ENCODE measurements at places on chromosomes 3 and 15. TPM values are rescaled to one million over a fixed set of nuclear protein-coding genes. Genes with fewer than 3 reads are reported as not detected.

Gene SERINC4
- polyA plus RNA-seq = 0.05 TPM

Gene MNS1
- polyA plus RNA-seq = 0.42 TPM

Gene CDC25A
- polyA plus RNA-seq = 3.8 TPM

Gene KPNA1
- 21.6 TPM for polyA plus RNA-seq

Gene HRG
- polyA plus RNA-seq = not detected

Gene RAD51
- 6.6 TPM for polyA plus RNA-seq

Gene PLA2G4D
- polyA plus RNA-seq = not detected

Gene ULK4
- polyA plus RNA-seq = 7.8 TPM

DNA sequence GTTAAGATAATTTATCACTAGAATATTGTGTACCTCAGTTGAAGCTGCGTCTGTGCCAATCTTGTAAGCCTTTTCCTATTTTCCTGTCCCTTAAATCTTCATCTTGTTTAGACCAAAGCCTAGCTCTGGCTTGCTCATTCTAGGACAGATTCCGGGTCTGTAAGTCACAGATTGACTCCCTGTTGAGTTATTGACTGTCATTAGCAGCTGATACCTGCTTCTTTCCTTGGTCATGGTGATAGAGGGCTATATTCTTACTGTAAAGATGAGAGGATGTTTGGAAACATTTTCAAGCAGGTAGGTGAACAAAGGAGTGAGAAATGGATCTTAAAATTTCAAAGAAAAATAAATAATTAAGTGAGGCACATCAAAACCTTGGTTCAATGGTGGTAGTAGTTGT lies 200.2 kb downstream of the KCNH8 start:
- no peak for DNase-seq

DNA sequence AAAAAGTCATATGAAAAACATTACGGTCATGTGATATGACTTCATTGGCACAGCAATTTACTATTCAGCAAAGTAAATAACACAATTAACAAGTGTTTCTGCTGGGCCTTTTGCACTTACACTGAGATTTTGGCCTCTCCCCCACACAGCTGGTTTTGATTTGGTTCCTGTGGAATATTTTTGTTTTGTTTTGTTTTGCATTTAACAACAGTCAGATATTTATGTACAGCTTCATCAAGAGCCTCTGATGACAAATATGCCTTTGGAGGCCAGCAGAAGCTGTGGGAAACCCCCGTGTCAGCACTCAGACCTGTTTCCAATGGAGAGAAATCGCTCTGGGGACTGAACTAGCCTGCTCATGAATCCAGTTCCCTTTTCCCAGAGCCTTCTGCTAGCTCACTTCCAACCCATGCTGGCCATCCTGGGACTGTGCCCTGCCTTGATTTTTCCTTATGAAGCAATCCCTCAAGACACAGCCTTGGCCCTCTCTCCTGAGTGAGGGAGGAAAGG lies 161.9 kb downstream of the ATG7 start:
- peak; percentile 41 for DNase-seq

GRCh38 chr15:101070502-101071273 lies 151.5 kb downstream of the LRRK1 start:
- no peak for DNase-seq

- no peak for DNase-seq
Measured at GRCh38 chr3:79113876-79114275, 653.9 kb downstream of the ROBO1 start.

- DNase-seq = no peak
Measured at GRCh38 chr3:129695230-129695629, 88.8 kb upstream of the PLXND1 start.

DNA sequence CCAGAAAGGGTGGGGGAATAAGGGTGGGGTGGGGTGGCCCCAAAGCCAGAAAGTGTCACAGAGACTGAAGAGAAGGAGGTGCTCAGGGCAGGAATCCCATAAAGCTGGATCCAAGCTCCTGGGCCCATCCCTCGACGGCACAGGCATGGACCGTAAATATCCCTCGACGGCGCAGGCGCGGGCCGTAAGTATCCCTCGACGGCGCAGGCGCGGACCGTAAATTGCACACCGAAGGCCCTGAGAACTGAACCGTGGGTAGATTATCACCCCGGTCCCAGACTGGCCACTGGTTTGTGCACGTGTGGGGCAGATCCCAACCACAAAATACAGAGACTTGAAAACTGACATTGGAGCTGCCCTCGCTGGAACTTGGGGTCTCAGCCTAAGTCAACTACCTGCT lies 41.3 kb upstream of the MUC4 start:
- no peak for DNase-seq

DNA sequence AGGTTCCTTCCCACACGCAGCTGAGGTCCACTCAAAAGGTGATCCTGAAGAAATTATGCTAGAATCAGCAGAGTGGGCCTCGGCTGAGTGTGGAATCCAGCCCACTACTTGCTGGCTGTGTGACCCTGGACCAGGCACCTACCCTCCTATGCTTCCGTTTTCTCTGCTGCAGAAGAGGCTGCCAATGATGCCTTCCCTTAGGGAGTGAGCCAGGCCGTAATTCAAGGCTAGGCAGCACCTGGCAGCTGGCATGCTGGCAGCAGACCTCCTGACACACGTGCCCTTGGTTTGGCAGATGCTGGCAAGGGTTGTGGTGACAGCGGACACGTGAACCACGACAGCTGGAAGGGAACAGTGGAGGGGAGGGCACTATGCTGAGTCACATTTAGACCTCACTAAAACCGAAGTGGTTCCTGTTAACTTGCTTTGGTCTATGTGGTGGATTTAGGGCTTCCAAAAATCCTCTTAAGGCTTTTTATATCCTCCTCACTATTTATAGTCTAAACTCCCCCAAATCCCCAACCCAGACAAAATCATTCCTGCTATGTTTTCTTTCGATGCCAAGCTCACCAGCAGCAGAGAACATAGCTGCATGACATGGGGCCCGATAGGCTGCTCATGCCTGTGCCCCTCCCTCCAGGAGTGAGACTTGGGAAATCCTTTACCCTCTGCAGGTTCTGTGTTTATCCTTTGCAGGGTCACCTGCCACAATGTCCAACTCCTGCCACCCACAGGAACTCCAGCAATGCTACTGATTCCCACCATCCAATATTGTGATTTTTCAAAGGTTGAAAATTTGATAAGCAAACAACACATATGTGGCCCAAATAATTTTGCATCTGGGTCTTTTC lies 10.6 kb upstream of the PCSK6 start:
- DNase-seq = no peak

GRCh38 chr15:34855413-34855812 lies 60.1 kb upstream of the ACTC1 start:
- DNase-seq = peak; percentile 25

- DNase-seq = no peak
Measured at GRCh38 chr15:74827614-74828013, 1.2 kb downstream of the CPLX3 start.

GRCh38 chr3:23481616-23482278 lies 278.6 kb downstream of the UBE2E2 start:
- peak; percentile 34 for DNase-seq

DNA sequence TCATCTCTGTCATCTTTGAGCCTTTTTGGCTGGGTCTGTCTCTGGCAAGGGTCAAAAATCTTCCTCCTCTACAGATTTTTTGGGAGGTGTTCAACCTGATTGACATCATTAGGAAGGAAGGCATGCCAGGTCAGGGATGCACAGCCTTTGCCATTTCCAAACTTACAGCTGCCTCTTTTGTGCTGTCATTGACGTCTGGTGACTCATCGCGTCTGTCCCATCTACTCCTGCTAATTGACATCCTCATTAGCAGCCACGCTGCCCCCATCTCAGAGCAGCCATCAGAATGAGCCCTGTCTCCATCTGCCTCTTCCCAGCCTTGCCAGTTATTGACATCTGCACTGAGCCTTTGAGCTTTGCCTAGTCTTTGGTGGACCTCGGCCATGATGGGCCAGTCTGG lies 53.0 kb downstream of the PDIA5 start:
- no peak for DNase-seq

DNA sequence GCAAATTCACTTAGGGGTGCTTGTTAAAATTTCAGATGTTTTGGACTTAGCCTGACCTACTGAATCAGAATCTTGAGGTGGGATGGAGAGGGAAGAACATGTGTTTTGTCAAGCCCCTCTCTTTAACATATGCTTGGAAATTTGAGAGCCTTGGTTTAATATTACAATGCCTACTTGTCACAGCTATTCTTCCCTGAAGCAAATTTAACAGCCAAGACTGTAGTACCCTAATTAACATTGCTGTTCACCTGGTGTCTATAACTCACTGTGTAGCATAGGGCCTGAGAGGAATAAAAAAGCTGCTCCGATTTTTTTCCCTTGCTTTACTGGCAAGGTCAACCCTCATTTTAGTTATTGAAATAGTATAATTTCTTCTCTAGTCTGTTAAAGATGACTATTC lies 880.1 kb downstream of the CADM2 start:
- no peak for DNase-seq

GRCh38 chr15:95162069-95162468 lies 930.7 kb downstream of the MCTP2 start:
- DNase-seq = no peak

GRCh38 chr3:108527109-108527508 lies 16.7 kb upstream of the MYH15 start:
- DNase-seq = no peak

DNA sequence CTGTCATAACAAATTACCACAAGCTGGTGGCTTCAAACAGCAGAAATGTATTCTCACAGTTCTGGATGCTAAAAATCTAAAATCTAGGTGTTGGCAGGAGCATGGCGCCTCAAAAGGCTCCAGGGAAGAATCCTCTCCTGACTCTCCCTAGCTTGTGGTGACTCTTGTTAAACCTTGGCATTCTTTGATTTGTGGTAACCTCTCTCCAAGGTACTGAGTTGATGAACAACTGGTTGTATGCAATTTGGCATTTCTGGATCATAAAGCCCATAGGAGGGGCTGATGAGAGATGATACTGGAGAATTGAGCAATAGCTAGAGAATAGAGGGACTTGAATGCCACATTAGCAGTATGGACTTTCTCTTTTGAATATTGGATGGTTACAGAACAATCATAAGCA lies 821.8 kb downstream of the TBL1XR1 start:
- DNase-seq = no peak

DNA sequence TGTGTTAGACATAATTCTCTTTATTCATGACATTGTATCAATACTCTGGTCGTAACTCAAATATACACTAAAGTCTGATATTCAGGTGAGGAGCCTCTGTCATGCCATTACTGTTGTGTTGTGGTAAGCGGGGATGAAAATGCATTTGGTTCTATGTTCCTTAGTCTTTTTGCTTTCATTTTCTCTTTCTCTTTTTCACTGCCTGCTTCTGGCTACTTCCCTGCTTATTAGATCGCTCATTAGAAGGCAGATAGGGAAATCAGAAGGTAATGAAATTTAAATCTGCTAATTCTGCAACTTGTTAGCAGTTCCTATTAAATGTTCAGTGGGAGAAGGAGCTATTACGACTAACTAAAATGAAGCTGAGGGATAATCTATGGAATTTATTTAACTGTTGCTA lies 345.0 kb downstream of the GRM7 start:
- no peak for DNase-seq

GRCh38 chr3:64174328-64174727 lies 50.9 kb downstream of the PRICKLE2 start:
- DNase-seq = no peak

GRCh38 chr3:169218314-169218983 lies 445.1 kb downstream of the MECOM start:
- DNase-seq = peak; percentile 36

GRCh38 chr3:39809995-39810595 lies 686 bp downstream of the MYRIP start:
- DNase-seq = no peak

- no peak for DNase-seq
Measured at GRCh38 chr3:186949281-186949982, 19.1 kb downstream of the ST6GAL1 start.

DNA sequence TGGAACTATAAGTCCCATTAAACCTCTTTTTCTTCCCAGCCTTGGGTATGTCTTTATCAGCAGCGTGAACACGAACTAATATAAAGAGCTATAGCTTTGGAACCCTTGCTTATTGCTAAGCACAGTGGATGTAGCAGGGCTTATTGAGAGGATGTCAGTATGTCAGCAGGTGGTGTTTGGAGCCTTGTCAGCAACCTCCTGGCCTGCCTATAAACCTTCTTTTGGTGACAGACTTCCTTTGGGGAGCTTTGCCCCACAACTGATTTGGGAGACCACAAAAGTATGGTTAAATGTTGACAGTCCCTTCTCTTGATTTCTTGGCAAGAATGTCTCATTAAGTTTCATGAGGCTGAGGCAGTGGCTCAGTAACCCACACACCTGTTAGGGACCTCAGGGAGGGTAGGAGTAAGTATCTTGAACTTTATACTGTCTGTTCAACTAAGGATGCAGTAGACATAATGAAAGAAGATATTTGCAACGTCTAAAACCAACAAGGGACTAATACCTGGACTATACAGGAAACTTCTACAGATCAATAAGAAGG lies 14.8 kb downstream of the CCNDBP1 start:
- DNase-seq = no peak
